ENCODE measurements at places on chromosomes 5 and 9.

DNA sequence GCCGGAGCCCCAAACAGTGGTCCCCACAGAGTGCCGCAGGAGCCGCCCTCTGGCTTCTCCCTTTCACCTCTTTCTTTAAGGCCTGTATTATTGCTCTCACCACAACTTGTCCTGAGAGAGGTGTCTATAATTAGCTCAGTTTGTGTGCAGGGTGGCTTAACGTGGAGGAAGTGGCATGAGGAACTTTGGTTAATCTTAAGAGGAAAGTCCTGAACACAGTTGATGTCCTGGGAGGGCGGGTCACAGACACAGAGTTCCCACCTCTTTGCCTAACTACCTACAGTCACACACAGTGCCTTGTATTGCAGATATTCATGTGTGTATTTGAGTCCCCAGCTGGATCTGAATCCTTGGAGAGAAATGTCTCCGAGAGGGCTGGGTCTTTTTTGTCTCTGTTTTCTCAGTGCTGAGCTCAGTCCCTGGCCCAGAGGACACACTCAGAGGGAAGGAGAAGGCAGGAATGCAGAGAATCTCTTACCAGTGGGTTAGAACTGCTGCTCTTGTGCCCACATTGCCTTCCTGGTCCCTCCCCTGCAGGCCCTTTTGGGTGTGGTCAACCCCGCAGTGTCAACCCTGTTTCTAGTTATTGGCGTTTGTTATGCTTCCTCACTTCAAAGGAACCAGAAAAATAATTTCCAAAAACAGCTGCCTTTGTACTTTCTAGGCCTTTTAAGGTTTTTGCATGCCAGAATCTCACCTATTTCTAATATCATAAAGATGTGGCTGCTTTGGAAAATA is 392.5 kb downstream of the KDM4C start:
- DNase-seq, result no peak

GRCh38 chr5:38837416-38837815 is 8.4 kb upstream of the OSMR start:
- no peak for DNase-seq

GRCh38 chr9:16828340-16829281 is 41.9 kb downstream of the BNC2 start:
- peak; percentile 30 for DNase-seq

DNA sequence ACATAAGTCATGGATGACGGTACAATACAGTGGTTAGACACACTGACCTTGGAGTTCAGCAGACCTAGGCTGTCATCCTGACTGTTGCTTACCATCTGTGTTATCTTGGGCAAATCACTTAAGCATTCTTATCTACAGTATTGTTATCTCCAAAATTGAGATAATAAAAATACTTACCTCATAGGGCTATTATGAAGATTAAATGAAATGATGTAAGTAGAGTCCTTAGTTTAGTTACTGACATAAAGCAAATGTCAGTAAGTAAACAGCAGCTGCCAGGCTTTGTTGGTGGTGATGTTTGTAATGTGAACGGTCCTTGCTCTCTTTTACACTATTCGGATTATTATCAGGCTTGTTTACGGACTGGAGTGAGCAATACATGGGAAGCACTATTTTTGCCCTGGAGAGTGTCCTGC is 107.3 kb upstream of the DPYSL3 start:
- DNase-seq, result no peak

DNA sequence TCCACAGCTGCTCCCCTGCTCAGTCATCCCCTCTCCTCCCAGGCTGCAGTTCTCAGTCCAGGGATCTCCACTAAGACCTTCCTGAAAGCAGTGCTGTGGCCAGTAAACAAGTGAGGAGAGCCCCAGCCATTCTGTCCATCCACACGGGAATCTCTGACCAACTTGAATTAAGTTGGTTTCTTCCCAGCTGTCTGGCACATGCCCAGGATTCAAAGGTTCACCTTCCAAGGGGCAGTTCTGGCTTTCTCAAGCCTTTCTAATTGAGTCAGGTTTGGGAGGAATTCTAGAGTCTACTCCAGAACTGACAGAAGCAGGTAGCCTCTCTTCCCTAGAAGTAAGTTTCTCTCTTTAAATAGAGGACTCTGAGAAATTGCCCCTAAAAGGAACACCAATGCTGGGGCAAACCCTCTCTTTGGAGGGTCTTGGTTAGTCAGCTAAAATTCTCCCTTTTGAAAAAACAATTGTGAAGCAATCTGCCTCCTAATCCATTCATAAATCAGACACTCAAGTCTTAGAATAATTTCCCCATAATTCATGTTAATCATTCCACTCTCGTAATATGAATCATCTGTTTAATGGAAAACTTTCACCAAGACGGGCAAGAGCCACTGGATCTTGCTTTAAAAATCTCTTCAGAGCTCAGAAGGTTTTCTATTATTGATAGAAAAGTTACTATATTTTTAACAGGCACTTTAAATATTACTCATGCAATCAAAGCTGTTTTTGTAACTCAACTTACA is 133.8 kb downstream of the SPOCK1 start:
- no peak for DNase-seq

GRCh38 chr5:67693956-67694809 is 497.6 kb upstream of the CD180 start:
- peak; percentile 88 for DNase-seq

- peak; percentile 24 for DNase-seq
Observed at GRCh38 chr9:134025606-134026541, 593 bp downstream of the BRD3OS start.

DNA sequence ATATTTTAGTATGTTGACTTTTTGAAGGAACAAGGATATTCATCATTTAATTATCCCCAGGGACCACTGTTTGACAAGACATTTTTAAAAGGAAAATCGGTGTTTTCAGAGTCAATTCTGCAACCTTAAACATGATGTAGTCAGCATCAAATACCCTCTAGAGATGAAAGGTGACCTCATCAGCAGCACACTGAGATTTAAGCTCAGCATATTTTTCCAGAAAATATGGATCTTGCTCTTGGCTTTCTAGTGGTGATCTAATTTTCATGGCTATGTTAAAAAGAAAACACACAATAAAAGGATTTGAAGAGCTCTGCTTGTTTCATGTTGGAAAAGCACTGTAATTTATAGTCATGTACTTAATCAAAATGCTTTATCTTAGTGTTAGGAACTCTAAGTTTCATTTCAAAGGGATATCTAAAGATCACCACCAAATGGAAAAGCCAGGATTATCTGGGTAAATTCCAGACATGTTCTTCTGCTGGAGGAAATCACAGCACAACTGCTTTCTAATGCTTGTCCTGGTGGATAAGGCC is 487.2 kb downstream of the ENC1 start:
- DNase-seq, result no peak

DNA sequence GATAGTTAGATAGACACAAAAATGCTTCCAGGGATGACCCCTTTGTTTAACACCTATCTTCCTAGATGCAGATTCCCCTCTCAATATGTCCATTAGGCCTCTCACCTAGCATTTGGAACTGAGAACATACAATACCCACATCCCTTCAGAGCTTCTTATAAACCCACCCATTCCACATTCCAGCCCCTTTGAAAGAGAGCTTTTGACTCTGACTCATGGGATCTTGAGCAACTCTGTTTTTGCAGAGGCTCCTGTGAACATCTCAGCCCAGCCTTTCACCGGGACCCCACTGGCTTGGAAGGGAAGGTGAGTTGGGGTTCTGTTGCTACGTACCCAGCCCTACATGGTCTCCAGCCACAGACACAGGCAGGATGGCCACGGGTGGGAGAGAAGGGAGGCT is 195.5 kb downstream of the FRMD3 start:
- no peak for DNase-seq

- no peak for DNase-seq
Observed at GRCh38 chr5:37121027-37121426, 128.1 kb downstream of the CPLANE1 start.

DNA sequence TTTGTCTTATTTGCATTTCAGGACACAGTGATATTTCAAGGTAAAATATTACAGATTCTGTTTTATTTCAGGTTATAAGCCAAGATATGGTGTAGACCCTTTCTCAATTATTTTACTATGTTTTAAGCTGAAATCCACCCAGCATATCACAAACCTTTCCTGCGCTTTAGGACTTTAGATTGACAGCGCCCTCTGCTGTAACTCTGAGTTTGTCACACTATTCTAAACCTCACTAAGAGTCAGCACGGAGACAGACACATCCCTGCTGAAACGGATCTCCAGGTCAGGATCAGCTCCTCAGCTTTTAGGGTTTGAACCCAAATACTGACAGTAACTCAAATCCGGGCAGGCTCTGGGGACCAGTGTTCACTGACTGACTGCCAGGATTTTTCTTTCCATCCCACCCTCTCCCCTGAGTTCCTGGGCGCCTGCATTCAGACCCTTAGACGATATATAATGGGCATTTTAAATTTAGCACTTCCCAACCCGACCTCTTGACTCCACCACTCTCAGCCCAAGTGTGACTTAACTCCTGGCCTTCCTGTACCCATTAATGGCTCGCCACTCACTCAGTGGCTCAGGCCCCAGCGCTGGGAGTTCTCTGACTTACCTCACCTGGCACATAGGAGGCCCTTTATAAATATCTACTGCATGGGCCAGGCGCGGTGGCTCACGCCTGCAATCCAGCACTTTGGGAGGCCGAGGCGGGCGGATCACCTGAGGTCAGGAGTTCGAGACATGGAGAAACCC is 33.5 kb downstream of the TLX3 start:
- peak; percentile 47 for DNase-seq

GRCh38 chr5:83118471-83118870 is 41.1 kb downstream of the XRCC4 start:
- DNase-seq, result no peak

- DNase-seq, result no peak
Observed at GRCh38 chr5:112576298-112576925, 157.3 kb upstream of the EPB41L4A start.

DNA sequence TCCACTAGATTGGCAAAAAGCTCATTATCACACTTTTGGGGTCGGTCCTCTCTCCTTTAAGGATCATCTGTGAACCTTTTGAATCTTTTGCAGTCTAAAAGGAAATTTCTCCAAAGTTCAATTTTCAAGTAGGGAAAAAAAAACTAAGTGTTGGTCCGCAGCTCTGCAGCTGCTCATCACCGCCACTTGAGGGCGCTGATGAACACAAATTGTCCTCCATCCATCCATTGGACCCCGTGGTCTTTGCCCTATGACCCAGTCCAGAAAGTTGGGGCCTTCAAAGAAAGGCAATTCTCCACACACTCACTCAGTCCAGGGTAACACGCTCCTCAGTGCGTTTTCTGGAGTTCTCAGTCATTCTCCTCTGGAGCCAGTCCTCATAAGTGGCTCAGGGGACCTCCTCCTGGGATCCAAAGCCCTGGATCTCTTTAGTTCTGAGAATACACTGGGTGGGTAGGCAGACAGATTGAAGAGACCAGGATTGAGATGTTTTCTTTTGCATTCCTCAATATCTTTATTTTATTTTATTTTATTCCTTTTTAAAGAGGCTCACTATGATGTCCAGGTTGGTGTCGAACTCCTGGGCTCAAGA is 63.6 kb upstream of the SLC28A3 start:
- no peak for DNase-seq
